Activated T-cell treated with anti-CD3 and anti-CD28 coated beads, Interleukin-2, amount 50 U/mL, for 24 hours (primary cell): ENCODE measurements at places on chromosomes 3 and 15.
A peak's percentile ranks its signal among the peaks of the same experiment; 100 is the strongest.

GRCh38 chr3:23254282-23254681 lies 51.2 kb downstream of the UBE2E2 start:
- DNase-seq, result no peak

- no peak for DNase-seq
Observed at GRCh38 chr3:195763843-195764825, 43.4 kb downstream of the MUC20 start.

- DNase-seq, result peak; percentile 53
Observed at GRCh38 chr15:91055548-91056331, 33.3 kb upstream of the VPS33B start.

- no peak for DNase-seq
Observed at GRCh38 chr15:51536965-51537574, 85.5 kb downstream of the DMXL2 start.

DNA sequence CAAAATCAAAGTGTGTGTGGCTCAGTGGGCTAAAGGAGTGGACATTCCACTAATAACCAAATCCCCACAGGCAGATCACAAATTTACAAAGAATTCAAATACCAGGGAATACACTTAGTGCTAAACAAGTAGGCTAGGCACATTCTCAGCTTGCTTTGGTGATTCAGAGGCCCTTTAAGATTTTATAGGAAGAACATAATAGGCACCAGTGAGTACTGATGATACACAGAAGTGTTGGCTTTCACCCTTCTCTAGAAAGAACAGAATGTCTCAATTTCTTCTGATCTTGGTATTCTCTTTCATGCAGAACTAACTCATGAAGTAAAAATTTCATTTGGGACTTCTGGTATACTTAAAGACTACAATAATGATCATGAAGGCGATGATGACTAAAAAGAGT lies 55.0 kb downstream of the POLR2M start:
- DNase-seq, result no peak

GRCh38 chr3:15858547-15859506 lies 61.0 kb upstream of the ANKRD28 start:
- DNase-seq, result peak; percentile 73

DNA sequence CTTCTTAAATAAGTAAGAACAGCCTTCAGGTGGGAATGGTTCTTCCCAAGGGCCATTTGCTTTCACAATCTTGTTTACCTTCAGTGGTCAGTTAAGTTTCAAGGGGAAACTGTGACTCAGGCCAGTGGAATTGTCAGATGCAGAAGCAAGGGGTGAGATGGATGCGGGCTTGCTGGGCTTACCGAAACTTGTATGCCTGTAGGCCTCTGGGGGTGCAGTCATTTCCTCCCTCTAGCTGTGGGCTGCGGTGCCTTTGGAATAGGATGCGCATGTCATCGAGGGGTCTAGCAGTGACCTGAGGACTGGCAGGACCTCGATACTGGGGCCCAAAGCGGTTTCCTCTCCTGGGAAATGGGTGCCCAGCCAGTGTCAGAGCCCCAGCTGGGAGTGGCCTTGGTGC lies 121.6 kb downstream of the EEFSEC start:
- no peak for DNase-seq

- no peak for DNase-seq
Observed at GRCh38 chr3:11423868-11424267, 151.7 kb downstream of the ATG7 start.

DNA sequence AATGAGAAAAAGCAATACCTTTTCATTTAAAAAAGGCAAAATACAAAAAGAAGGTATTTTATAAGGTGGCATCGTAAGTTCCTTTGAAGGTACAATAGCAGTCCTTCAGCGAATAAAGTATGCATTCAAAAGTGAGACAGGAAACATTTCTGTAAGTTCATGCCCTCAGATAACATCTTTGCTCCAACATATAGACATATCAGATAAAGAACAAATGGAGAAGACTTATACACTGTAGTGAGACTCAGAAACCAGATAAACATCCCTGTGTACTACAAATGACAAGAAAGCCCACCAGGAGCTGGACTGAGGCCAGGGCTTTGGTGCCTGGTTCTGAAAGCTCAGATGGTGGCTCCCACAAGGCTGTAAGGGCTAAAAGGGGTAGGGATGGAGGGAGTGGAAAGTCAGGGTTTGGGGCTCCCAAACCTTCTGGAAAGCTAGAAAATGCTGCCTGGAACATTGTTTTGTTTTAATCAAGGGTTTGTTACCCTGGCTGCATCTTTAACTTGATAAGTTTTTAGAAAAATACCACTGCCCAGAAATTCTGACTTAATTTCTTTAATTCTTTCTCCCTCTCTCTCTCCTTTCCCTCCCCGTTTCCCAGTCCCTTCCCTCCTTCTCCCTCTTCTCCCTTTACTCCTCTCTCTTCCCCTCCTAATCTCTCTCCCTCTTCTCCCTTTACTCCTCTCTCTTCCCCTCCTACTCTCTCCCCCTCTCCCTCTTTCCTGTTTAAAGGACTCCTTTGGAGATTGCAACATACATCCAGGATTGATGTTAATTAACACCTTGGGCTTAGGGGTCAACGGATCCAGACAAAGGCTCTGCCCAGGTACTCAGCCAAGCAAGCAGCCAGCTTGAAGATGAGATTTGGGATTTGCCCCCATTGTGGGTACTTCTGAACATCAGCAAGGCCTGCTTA lies 126.1 kb downstream of the AQP9 start:
- no peak for DNase-seq

DNA sequence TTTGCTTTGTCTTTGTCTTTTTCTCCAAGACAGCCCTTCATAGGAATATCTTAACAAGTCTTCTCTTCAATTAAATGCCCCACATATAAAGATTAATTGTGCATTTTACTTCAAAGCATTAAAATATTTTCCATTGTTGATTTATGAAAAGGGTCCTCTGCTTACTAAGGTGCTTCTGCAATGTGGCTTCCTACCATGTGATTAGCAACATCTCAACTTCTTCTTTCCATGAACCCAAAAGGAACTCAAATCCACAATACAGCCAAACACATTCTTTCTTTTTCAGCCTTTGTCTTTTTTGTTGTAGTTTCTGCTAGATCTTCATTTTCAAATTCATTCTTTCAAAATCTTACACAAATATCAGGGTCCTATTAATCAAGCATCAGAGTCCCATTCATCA lies 309.2 kb downstream of the NSUN3 start:
- no peak for DNase-seq

GRCh38 chr15:35991386-35991785 lies 445.4 kb upstream of the DPH6 start:
- no peak for DNase-seq

GRCh38 chr15:82045179-82045891 lies 483 bp downstream of the MEX3B start:
- peak; percentile 55 for DNase-seq

DNA sequence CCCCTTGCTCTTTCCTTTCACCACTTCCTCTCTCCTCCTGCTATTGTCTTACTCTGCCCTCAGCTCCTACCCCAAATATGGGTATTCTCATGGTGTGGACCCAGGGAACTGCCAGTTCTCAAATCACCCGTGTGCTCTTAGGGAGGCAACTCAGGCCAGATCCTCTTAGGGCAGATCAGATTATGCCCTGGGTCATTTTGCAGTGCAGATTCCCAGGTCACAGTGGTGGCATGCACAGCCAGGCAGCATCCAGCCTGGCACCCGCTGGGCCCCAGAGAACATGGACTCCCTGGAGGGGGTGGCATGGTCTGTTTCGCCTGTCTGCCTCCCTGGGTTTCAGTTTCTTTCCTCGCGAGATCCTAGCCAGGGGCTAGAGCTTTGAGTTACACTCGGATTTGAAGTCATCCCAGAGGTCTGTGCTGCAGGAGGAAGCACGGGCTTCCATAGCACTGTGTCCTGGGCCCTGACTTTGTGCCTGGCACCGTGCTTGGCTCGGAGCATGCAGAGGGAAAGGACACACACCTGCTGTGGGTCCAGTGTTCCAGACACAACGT lies 96.1 kb downstream of the TOP2B start:
- no peak for DNase-seq
